ENCODE measurements at places on chromosomes 6 and 20.

- no peak for DNase-seq
Measured at GRCh38 chr20:47360297-47361056, 4.0 kb upstream of the ZMYND8 start.

GRCh38 chr20:46568570-46569129 is 18.2 kb upstream of the OCSTAMP start:
- no peak for DNase-seq

- no peak for DNase-seq
Measured at GRCh38 chr6:152295346-152295745, 341.8 kb downstream of the SYNE1 start.

- DNase-seq = no peak
Measured at GRCh38 chr20:21104921-21105320, 1.2 kb downstream of the LINC00237 start.

DNA sequence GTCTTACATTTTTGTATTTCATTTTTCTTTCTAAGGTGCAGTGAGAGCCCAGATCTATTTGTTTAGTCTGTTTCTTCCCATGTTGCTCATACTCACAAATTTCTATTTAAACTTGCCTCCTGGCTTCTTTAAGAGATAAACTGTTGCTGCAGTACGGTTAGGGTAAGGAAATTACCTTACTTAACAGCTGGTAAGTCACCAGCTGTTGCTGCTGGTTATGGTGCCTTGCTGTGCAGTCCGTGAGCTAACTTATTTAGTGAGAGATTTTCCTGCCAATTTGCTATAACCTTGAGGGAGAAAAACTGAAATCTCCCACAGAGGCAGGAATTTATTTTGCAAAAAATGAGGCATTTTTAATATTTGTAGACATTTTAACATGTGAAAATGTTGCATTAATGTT is 261.0 kb downstream of the UST start:
- DNase-seq = no peak

DNA sequence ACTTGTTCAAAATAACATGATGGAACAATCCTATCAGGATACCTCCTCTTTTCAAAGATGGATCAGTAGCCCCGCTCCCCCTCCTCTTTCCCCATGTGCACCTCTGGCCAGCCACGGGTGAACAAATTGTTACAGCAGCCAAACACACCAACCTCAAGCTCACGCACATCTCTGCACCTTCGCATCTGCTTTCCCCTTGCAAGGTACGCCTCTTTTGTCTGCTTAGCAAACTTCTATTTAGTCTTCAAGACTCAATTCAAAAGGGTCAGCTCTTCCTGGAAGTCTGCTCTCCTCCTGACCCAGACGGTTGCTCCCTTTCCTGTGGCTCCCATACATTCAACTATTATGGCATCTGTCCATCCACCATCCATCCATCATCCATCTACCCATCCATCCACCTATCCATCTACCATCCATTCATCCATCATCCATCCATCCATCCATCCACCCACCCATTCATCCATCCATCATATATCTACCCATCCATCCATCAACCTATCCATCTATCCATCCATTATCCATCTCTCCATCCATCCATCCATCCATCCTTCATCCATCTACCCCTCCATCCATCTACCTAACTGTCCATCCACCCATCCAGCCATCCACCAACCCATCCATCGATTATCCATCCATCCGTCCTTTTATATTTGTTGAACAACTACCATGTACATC is 36.3 kb upstream of the CDH22 start:
- DNase-seq = no peak

DNA sequence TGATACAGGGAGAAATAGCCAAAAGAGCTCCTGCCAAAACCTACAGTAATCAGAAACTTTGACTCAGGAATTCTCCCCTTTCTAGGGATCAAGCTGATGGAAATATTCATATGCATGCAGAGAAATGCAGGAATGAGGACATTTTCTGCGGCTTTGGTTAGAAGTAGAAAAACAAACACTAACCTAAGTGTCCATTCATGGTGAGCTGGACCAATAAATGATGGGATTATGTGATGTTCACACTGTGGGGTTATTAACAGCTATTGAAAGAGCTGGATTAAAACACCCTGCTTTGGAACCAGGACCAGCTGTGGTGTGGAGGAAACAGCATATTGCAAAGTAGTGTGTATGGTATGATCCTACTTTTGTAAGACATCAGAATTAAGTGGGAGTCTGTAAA is 143.1 kb downstream of the SYCP2 start:
- no peak for DNase-seq

DNA sequence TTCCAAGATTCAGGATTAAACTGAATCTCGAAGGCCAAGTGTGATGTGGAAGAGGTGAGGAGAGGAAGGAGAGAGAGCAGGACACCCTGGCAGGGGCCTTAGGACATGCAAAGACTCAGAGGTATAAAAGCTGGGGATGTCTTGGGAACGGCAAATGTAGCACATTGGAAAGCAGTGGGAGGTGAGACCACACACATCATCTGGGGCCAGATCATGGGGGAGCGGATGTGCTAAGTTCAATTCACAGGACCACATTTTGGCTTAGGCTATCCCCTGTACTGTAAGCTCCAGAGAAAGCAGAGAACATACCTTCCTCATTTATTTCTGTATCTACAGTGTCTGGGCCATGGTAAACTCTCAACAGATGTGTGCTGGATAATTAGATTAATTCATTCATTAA is 59.5 kb upstream of the MBOAT1 start:
- no peak for DNase-seq

DNA sequence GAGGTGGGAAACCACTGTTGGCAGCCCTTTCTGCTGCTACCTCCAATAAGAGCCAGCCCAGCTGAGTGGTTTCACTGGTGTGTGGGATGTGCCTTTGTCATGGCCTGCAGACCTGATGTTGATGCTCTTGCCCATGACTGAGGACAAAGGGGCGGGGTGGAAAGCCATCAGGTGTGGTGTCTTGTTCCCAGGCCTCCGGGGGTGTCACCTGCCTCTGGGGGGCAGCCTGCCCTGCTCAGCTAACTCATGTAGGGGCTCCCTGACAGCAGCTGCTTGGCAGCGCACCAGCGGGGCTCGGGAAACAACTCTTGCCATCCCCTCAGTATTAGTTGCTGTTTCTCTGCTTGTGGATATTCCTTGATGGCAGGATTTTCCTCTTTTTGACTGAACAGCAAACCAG is 91.3 kb downstream of the LYRM2 start:
- no peak for DNase-seq

- no peak for DNase-seq
Measured at GRCh38 chr20:59676126-59676850, 71.9 kb downstream of the PHACTR3 start.

DNA sequence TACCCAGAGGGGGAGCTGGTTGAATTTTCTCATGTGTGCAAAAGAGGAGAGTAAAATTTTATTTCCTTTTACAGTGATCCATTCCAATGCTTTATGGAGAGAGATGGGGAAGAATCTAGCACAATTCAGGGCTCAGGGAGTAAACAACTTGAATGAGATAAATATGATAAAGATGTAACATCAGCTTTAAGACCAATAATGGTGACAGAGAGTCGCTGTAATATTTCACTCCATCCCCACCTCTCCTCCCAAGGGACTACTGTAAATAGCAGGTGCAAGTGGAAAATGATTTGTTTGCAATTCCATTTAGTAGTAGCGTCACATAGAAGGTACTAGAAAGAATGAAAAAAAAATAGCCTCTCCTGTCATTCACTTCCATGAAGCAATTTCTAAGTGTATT is 4.8 kb downstream of the CRISP3 start:
- DNase-seq = no peak

- no peak for DNase-seq
Measured at GRCh38 chr20:63969838-63970713, at the start of gene ZNF512B. Gene ZNF512B, minus strand, starts transcription at chr20:63969930. Its CDS starts 1,980 bp downstream, at chr20:63967950.

GRCh38 chr20:21100578-21101452 is 5.3 kb downstream of the LINC00237 start:
- no peak for DNase-seq
